ENCODE measurements at places on chromosomes 6 and 20.

DNA sequence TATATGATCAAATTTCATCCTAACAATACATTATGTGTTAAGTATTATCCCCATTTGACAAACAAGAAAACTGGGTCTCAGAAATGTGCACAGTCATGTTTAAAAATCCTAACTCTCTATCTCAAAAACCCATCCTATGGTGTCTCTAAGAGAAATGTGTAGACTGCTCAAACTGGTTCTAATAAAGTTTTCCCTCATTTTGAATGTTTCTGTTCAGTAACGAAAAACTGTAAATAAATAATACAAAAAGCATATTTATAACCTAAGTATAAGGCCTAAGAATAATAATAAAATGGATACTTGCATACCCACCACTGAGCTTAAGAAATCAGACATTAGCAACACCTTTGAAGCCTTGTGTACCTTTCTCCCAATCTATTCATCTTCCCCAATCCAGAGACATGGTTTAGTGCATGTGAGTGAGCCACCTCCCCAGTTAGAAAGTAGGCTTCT, 39.0 kb downstream of the TNFAIP3 start:
- DNase-seq = no peak

GRCh38 chr6:29610540-29610939, 22.4 kb downstream of the GABBR1 start:
- DNase-seq = no peak

DNA sequence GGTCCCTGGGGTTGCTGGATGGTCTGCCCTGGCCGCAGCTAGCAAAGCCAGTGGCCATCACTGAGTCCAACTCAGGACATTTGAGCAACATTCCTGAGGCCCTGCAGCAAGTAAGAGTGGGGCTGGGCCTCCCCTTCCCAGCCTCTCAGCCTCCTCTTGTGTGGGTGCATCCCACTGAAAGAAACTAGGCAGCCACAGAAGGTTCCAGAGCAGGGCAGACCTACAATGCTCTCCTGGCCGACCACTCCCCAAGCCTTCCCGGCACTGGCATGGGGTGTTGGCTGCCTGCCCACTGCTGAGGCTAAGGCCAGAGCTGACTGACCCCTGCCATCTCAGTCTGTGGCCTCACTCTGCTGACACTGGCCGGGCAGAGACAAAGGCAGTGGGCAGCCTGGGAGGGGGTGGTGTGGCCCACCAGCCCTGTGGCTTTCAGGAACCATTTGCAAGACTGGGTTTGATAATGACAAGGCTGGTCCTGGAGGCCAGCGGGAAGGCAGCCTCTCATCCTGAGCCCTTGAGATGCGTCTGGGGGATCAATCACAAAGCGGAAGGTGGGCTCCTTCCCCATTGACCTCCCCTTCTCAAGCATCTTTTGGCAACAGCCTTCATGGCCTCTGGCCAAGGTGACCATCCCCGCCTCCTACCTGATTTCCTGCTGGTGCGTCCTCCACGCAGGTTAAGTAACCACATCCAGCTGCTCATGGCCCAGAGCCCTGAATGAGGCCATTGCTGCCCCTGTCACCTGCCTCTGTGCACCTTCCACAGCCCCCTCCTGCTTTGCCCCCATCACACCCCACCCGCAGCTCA, 9.6 kb downstream of the DLGAP4 start:
- DNase-seq = no peak

GRCh38 chr6:90712114-90712513, 125.2 kb upstream of the MAP3K7 start:
- no peak for DNase-seq

DNA sequence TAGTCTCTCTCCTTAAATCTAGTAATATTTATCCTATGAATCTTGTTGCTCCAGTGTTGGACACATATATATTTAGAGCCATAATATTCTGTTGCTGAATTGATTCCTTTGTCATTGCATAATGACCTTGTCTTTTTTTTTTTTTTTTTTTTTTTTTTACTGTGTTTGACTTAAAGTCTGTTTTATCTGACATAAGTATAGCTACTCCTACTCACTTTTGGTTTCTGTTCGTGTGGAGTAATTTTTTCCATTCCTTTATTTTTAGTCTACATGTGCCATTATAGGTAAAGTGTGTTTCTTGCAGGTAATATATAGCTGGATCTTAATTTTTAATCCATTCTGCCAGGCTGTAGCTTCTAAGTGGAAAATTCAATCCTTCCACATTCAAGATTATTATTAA, 166.5 kb downstream of the GMDS start:
- no peak for DNase-seq

DNA sequence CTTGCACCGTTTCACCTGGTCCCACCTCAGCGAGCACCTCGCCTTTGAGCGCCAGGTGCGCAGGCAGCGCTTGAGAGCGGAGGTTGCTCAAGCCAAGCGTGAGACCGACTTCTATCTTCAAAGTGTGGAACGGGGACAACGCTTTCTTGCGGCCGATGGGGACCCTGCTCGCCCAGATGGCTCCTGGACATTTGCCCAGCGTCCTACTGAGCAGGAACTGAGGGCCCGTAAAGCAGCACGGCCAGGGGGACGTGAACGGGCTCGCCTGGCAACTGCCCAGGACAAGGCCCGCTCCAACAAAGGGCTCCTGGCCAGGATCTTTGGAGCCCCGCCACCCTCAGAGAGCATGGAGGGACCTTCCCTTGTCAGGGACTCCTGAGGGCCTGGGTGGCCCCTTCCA, 1.5 kb downstream of the ABT1 start:
- no peak for DNase-seq

DNA sequence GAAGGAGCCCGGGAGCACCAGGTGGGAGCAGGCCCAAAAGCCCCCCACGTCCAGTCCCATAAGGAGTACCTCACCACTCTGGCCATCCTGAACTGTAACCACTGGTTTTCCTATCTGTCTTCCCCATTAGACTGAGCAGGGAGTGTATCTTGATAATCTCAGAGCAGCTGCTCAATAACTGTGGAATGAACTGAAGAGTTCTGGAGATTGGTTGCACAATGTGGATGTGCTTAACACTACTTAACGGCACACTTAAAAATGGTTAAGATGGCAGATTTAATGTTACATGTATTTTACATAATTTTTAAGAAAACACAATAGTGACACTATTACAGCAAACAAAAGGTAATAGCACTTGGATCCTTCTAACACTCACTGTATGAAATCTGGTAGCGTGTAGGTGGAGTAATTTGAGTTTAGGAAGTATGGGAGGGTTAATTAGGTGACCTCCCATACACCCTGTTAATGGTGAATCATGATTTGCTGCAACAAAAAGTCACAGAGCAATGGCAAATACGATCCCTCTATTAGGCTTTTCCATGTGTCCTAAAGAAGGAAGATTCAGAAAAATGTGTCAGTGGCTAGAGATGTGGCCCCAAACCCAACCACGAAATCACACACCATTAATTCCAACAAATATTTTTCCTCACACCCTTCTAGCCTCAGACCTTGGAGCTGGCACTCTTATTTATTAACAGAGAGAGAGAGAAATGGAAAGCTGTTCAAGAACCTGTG, 18.4 kb downstream of the TRAM2 start:
- no peak for DNase-seq

All from stimulated activated CD4-positive, alpha-beta T cell treated with anti-CD3 and anti-CD28 coated beads, Interleukin-15, amount 100 ng/mL, for 1 hour (primary cell).